Dorsolateral prefrontal cortex (tissue), 122 donors: ENCODE measurements at places on chromosomes 12 and 14. TPM values are rescaled to one million over a fixed set of nuclear protein-coding genes. Genes with fewer than 3 reads are reported as not detected.

HEATR5A gene
- total RNA-seq = 51.4 TPM

- DNase-seq = no peak
Measured at GRCh38 chr14:55351111-55351510, 60.5 kb downstream of the ATG14 start.

DNA sequence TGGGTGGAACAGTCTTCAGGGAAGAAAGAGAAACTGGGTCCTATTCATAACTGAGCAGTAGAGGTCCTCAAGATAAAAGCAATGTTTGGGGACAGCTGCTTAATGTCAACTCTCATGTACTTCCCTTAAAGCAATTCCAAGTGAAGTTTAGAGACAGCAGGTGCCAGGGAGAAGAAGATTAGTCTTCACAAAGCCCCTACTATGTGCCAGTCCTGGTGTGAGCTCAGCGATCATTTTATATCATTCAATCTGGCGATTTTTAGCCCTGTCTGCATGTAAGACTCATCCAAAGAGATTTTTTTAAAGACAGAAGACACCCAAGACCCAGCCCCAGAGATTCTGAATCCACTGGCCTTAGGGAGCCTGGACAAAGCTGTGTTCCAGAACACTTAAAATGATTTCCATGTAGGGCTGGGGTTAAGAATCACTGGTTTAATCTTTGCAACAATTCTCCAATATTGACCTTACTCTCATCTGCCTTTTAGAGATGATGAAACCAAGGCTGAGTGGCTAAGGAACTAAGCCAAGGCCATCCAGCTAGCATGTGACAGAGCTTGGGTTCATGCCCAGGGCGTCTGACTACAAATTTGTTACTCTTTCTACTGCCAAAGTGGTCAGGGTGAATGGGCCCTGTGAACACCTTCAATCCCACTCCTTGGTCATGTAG lies 404.5 kb upstream of the TBX3 start:
- no peak for DNase-seq

RPS6KL1 gene
- 87.1 TPM for total RNA-seq

BRI3BP gene
- total RNA-seq = 23.0 TPM

DNA sequence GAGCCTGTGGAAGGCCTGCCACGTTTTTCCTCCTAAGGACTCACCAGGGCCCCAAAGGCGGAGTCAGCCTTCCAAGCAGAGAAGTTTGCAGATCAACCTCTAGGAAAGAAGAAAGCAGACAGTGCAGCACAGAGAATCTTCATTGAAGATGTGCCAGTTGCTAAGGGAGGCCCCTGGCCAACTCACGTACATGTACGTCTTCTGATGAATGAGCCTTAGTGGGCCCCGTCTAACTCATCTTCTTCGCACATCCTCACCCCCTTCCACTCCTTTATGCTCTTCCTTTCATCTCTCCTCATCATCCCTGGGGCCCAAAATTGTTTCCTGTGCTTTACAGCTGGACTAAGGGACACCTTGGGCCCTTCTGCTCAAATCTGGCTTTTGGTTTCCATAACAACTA lies 703.0 kb upstream of the TBX3 start:
- DNase-seq = no peak

- peak; percentile 9 for DNase-seq
Measured at GRCh38 chr12:63151623-63152320, 771 bp upstream of the AVPR1A start.

OTX2 gene
- total RNA-seq = not detected

- no peak for DNase-seq
Measured at GRCh38 chr12:123502163-123502704, 31.3 kb downstream of the RILPL1 start.

DNA sequence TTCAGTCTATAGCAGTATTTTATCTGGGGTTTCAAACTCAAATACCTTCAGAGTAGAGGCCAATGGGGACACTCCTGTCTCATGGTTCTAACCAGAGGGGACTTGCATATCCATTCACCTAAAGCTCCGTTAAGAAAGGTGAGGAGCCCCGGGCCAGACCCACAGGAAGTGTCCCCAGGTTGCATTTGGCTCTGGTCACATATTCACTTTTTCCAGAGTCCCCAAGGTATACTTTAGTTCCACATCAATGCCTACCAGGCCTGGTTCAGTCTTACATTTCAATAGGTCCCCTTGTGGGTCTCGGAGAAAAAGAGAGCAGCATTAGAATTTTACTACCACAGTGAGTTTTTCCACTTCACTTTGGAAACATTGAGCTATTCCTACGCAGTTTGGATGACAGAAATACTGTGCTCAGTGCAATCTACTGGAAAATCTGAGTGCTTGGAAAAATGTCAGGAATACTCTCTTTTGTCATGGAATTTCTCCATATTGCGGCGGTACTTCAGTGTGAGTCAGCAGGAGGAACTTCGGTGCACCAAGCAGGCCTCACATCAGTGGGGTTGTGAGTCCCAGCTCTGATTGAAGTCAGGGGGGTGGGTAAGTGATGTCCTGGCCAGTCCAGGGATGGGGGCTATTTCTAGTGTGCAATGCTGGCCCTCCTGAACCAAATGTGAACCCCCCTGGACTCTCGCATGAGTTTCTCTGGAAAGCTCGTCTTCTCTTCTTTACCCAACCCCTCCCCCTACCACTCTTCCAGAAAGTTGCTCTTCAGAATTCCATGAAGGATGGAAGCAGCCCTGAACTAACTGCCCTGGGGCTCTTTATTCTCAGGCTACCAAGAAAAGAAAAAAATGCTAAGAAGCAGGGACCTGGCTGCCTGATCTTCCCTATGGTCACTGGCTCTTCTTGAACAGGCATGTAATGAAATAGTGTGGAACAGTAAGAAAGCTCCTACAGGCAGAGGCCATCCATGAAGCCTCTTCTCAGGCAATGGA lies 184.7 kb downstream of the PRKCH start:
- DNase-seq = no peak

DNA sequence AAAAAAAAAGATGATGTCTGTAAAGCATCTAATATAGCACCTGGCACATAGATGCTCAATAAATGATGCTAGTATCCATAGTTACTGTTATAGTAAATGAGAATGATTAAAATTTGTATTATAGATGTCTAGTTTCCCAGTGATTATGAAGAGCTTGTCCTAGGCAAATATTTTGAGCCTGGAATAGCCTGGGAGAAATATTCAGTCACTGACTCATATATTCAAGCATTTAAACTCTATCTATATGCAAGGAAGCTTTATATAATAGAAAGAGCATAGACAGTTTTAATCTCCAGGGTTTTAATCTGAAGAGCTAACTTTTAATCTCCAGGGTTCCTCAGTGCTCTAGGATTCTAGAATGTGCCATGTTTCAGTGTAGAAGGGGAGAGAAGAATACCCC lies 91.5 kb upstream of the VASH1 start:
- no peak for DNase-seq

DNA sequence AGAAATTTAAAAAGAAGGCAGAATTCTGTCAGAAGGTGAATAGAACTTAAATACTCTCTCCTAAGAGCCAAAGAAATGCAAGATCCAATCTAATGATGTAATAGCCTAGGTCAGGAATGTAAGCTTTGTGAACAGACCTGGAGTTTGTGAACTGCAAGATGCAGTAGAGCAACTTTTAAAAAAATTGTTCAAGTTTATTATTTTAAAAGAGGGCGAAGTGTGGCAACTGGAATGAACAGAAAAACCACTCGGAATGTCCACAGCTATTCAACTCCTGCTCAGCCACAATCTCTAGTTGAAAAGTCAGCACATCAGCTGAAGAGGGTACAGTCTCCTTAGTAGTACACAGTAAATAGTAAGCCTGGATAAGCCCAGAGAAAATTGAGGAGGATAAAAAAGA lies 228.8 kb downstream of the PPFIA2 start:
- no peak for DNase-seq

KRT85 gene
- not detected for total RNA-seq

GRCh38 chr14:95388699-95389098 lies 69.0 kb upstream of the CLMN start:
- DNase-seq = no peak

- DNase-seq = no peak
Measured at GRCh38 chr12:20946732-20947131, 136.2 kb downstream of the SLCO1B3 start.

DNA sequence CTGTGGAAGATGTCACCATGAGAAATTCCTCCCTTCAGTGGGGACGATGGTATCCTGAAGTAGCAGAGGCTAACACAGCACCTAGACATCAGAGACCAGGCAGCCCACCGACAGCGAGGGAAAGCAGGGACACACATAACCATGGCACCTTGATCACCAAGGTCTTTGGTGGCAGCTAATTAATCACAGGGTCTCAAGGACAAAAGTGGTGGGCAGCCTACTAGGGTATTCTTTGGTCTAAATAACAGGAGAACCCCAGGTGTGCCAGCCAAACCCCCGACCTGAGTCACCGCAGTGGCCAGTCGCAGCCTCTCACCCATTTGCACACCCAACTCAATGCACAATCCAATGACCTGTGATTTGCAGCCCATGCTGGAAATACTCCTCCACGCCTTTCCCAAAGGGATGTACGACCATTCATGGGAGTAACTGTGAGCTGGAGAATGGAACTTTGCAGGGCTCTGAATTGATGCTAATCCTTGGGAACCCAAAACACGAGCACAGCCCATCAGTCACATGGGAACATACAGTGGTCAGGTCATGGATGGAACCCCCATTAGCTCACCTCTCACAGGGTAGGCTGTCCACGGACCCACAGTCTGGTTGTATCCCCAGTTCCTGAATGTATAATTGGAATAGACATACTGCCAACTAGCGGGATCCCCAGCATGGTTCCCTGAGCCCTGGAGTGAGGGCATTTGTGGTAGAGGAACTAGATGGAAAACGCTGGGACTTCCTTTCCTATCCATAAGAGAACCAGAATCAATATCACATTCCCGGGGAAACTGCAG lies 58.7 kb upstream of the C14orf180 start:
- DNase-seq = no peak

DNA sequence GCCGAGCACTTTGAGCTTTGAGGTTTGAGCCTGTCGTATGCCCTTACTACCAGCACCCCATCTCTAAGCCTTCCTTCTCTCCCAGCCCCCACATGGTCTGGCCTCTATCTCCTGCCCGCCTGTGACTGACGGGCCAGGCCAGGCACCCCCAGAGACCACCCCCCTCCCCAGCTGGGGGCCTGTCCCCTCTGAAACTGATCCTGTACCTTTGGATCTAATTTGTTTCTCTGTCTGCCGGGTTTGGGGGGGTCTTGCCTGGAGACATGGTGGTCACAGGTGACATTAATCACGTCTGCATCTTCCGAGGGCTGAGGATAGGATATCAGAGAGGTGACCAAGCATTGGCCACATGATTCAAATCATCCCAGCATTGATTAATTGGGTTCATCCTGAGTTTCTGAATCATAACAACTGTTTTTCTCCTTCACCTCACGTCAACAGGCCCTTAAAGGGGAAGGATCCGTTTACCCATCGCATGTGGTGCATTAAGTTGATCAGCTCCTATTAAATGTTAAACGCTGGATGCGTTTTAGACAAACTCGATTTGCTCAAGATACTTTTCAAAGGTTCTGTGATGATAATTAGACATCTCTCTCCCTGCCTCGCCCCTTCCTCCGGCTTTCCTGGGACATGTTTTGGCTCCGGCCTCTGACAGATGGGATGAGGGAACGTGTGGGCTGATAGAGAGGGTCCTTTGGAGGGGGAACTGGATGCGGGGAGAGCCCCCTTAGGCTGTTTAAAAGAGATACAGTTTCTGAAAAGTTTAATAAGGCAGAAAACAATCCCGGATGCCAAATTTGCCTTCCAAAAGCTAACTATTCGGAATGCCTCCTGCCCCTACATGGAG lies 63.3 kb upstream of the TBX3 start:
- no peak for DNase-seq

DNA sequence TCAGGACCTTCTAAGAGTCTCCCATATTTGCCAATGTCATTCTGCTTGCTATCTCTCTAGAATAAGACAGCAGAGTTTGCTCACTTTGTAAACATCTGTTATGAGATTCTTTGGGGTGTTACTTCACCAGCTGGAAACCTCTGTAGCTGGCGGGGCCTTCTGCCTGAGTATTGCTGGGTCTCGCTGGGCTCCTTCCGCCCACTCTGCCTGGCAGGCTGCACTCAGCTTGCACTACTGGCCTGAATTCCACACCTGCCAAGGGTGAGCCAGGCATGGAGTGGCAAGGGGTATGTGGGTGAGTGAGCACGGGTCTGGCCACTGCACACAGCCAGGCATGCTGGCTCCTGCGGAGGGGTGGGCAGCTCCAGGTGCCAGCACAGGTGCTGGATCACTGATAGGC lies 267.3 kb upstream of the PDE3A start:
- DNase-seq = no peak

GRCh38 chr14:54104601-54105145 lies 148.0 kb upstream of the BMP4 start:
- no peak for DNase-seq

DNA sequence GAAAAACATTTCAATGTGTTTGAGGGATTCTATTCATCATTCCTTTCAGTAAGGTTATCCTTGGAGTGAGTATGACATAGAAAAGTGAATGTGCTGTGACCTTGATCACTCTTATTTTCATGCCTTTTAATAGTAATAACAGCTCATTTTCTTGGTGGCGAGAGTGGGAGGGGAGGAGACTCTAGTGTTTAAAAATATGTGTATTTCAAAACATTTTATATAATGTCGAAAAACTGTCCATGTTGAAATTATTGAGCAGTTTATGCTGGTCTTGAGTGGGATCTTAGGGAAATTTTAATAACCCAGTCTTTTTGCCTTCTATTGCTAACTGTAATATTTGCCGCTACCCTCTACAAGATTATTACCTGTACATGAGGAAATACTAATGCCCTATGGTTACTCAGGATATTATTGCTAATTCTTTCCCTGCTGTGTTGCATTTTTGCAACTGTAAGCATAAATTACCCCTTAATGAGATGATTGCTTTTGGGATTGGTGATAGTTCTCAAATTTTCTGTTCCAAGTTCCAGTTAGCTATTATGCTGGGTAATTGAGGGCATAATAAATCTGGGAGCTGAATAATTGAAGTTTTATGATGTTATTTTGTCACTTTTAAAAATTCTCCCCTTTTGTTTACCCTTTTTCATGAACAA lies 21.9 kb downstream of the ATF7IP start:
- no peak for DNase-seq

IPO4 gene
- total RNA-seq = 16.7 TPM

COX8C gene
- 2.6 TPM for total RNA-seq

DNA sequence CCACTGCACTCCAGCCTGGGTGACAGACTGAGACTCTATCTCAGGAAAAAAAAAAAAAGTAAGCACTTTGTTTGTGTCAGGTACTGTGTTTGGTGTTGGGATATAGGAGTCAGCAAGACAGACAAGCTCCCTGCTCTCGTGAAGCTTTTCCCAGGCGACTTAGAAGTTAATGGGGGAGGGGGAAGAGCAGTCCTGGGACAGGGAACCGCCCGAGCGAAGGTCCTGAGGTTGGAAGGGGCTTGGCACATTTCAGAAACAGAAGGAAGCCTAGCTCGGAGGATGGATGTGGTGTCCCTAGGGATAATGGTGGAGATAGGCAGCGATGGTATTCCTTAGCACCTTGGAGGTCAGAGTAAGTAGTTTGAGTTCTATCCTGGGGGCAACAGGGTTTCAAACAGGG lies 8.5 kb upstream of the COX6A1 start:
- DNase-seq = no peak

GRCh38 chr12:121653999-121654398 lies 15.5 kb downstream of the MORN3 start:
- DNase-seq = no peak

GALNT16 gene
- total RNA-seq = 41.0 TPM

CD4 gene
- 8.9 TPM for total RNA-seq

KRT71 gene
- total RNA-seq = not detected

GPR162 gene
- 124 TPM for total RNA-seq
